Activated effector memory CD4-positive, alpha-beta T cell treated with Interleukin-2 at 50 U/mL for 16 hours (primary cell): ENCODE measurements at places on chromosomes 4 and X.

- no peak for DNase-seq
Observed at GRCh38 chrX:129523079-129523911, at the start of gene SMARCA1. SMARCA1 (minus strand) TSS chrX:129523490; CDS start chrX:129523370, 120 bp downstream.

DNA sequence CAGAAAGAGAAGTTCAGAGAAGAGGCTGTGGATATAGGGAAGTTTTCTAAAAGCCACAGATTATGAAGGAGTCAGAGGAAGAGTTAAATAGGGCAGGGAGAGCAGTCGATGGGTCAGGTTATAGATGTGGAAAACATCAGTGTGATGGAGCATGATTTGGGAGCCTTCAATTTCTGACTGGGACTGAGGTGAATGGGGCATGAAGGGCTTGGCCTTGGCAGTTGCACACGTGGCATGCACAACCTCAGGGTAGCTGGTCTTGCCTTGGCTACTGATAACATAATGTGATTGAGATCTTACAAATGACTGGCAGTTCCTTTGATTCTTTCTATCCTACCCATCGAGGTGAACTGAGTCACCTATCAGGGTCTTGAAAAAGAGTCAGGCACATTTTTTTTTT, 59.7 kb downstream of the AFM start:
- no peak for DNase-seq

- DNase-seq: no peak
Observed at GRCh38 chrX:48827654-48827968, 1.3 kb downstream of the ERAS start.

GRCh38 chr4:24544208-24544988, 40.0 kb downstream of the DHX15 start:
- DNase-seq: no peak

GRCh38 chrX:56978172-56978571, 17.2 kb downstream of the SPIN3 start:
- no peak for DNase-seq

DNA sequence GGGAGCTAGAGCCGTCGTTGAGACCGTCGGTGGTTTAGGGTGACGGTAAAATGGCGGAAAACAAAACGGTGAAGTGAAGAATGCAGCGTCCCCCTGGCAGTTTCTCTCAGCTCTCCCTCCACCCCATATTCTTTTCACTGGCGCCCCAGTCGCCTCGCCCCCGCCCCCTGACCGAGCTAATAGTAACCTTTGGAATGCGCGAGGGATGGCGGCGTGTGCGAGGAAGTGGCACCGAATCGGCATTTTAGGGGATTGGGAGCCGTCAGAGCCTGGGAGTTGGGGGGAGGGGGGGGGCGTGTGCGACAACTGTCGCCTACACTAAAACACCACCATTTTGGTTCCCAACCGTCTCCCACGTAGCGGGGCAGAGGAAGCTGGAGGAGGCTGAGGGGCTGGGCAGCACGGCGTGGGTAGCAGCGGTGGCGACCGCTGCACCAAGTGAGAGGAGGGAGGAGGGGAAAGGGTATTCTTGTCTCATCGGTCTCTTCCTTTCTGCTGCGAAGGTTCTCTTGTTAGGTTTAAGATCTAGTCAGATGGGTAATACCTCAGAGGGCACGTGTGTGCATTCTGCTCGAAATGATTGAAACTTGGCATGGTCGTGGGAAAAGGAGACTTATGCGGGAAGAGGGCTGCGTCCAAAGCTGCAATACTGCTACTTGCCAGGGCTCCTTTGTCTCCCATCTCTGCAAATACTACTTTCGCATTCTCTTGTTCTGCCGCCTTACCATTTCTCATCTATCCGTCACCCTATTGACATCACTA, 840 bp downstream of the ZNF711 start:
- no peak for DNase-seq

- DNase-seq: no peak
Observed at GRCh38 chrX:1600406-1601050, 9.1 kb downstream of the AKAP17A start.

GRCh38 chrX:134741746-134742145, 83.5 kb upstream of the PLAC1 start:
- no peak for DNase-seq
